Activated CD4-positive, alpha-beta T cell treated with anti-CD3 and anti-CD28 coated beads, Interleukin-2, amount 10 ng/mL, durations not matched to agents 7 days and 5 days (primary cell): ENCODE measurements at places on chromosomes 4 and X. TPM values are rescaled to one million over a fixed set of nuclear protein-coding genes. Genes with fewer than 3 reads are reported as not detected.

PRICKLE3 gene
- 17.6 TPM for total RNA-seq

CXCR3 gene
- 73.5 TPM for total RNA-seq

HHIP gene
- total RNA-seq, result not detected

ATXN3L gene
- not detected for total RNA-seq

PSAPL1 gene
- total RNA-seq, result not detected

SLC4A4 gene
- total RNA-seq, result 1.3 TPM

ACSL4 gene
- 34.5 TPM for total RNA-seq
